Activated naive CD4-positive, alpha-beta T cell (primary cell): ENCODE measurements at places on chromosomes 5 and 9.

GRCh38 chr5:66144834-66145390, 812 bp downstream of the SREK1 start:
- no peak for DNase-seq

DNA sequence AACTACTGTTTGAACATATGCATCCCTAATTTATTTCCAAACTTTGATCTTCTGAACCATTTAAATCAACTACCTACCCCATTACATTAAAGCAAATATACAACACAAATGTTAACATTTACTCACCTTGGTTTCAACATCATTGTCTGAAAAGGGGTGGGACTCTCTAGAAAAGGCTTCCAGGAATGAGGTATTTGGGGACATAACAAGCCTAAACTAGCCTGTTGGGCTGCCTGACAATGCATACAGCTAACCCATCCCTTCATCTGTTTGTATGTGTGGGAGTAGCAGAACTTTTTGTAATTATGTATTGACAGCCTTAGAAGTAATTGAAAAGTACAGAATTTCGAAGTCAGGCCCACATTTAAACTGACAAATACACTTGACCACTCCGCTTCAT, 2225.9 kb upstream of the C9orf72 start:
- DNase-seq = no peak

DNA sequence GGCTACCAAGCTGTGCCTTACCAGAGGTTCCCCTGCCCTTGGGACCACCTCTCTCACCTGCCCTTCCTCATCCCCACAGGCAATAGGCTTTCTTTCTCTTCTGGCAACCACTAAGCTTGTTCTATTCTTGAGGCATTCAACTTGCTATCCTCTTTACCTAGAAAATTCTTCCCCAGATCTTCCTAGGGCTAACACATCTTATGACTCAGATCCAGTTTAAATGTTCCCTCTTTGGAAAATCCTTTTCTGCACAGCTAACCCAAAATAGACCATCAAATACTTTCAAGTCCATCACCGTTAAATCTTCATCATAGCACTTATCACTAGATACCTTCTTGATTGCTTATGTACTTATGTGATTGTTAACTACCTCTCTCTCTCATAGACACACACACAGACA, 93.7 kb downstream of the ENC1 start:
- DNase-seq = no peak

GRCh38 chr9:130862217-130862616, 27.2 kb downstream of the ABL1 start:
- no peak for DNase-seq

- DNase-seq = no peak
Measured at GRCh38 chr9:124776954-124777648, at the start of gene OLFML2A. Gene OLFML2A, plus strand, starts transcription at chr9:124777133. Its CDS starts 138 bp downstream, at chr9:124777271.

DNA sequence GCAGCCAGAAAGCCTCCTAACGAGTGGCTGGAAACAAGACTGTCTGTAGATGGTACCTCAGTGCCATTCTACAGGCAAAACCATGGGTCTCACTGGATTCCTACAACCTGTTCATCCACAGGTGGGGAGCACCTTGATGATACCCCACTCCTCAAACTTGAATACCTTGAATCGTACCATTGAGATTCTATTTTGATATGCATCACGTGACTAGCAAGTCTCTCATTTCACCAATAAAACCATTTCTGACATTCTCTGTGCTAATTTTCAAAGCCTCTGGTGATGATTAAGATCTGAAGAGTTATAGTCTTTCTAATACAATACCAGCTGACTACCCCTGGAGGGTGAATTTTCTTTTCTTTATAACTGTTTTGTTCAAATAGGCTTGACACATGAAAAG, 188.9 kb downstream of the ADAMTS12 start:
- no peak for DNase-seq

DNA sequence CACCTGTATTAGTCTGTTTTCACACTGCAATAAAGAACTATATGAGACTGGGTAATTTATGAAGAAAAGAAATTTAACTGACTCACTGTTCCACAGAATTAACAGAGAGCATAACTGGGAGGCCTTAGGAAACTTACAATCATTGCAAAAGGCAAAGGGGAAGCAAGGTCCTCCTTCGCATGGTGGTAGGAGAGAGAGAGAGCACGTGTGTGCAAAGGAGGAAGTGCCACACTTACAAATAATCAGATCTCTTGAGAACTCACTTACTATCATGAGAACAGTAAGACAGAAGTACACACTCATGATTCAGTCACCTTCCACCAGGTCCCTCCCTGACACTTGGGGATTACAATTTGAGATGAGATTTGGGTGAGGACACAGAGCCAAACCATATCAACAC, 258.7 kb downstream of the TRIM32 start:
- DNase-seq = no peak
